Natural killer cell treated with Interleukin-12 subunit alpha and Interleukin-12 subunit beta and Interleukin-15 and Interleukin-18, amount 100 ng/mL, for 72 hours (primary cell): ENCODE measurements at places on chromosomes 3 and 15. TPM values are rescaled to one million over a fixed set of nuclear protein-coding genes. Genes with fewer than 3 reads are reported as not detected.

Gene RARRES1
- not detected for total RNA-seq

Gene IRAK2
- total RNA-seq: 78.4 TPM

Gene CGGBP1
- total RNA-seq: 81.7 TPM

GRCh38 chr3:128753715-128754114, 27.7 kb downstream of the RAB7A start:
- peaks cover 60% of the 10 kb centered on the region for H3K4me1 ChIP-seq
- no peak for DNase-seq
- H3K4me3 ChIP-seq: no peak overlapping the region
- no peaks in the 10 kb centered on the region for H3K27me3 ChIP-seq
- peaks cover 6% of the 10 kb centered on the region for H3K36me3 ChIP-seq

GRCh38 chr3:46492890-46493547, 4.8 kb upstream of the RTP3 start:
- no peaks in the 10 kb centered on the region for H3K36me3 ChIP-seq
- H3K27ac ChIP-seq: no peak overlapping the region
- no peak for DNase-seq
- no peak overlapping the region for H3K4me3 ChIP-seq

Gene UCN2
- total RNA-seq: not detected

DNA sequence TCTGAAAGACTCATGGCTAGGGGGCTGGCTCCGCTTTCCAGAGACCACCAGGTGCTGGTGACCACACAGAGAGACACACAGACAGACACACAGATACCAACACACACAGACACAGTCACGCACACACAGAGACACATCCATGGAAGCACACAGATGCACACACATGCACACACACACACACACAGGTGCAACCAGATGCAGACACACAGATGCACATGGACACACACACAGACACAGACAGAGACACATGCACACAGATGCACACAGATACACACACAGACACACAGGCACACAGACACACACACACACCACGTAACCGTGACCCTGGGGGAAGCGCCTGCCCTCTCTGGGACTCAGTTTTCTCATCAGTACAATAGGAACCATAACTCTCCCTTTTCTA, 132.2 kb downstream of the WNT7A start:
- peaks cover 32% of the 10 kb centered on the region for H3K27me3 ChIP-seq
- no peak overlapping the region for H3K27ac ChIP-seq
- no peaks in the 10 kb centered on the region for H3K4me1 ChIP-seq
- H3K4me3 ChIP-seq: no peak overlapping the region
- no peaks in the 10 kb centered on the region for H3K36me3 ChIP-seq
- DNase-seq: no peak

Gene PCOLCE2
- not detected for total RNA-seq

GRCh38 chr3:150747886-150748683, 14.9 kb downstream of the SIAH2 start:
- no peaks in the 10 kb centered on the region for H3K27me3 ChIP-seq
- H3K36me3 ChIP-seq: peaks cover 5% of the 10 kb centered on the region
- H3K27ac ChIP-seq: no peak overlapping the region
- no peak overlapping the region for H3K4me3 ChIP-seq
- peaks cover 48% of the 10 kb centered on the region for H3K4me1 ChIP-seq
- DNase-seq: no peak

DNA sequence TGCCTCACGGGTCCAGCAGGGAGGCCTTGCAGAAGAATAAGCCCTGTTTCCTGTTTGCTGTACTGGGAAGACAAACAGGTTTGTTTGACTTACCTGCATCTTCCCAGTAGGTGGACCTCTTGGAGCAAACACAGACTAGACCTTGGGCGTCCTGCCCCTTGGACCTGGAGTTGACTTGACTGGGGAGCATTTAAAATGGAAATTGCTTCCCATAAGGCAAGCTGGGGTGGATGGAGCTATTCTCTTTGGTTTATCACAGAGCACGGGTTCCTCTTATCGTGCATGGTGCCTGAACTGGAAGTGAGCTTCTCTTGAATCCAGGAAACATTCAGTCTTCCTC, 151.4 kb downstream of the RPLP1 start:
- H3K27ac ChIP-seq: no peak overlapping the region
- DNase-seq: no peak
- peaks cover 19% of the 10 kb centered on the region for H3K27me3 ChIP-seq

DNA sequence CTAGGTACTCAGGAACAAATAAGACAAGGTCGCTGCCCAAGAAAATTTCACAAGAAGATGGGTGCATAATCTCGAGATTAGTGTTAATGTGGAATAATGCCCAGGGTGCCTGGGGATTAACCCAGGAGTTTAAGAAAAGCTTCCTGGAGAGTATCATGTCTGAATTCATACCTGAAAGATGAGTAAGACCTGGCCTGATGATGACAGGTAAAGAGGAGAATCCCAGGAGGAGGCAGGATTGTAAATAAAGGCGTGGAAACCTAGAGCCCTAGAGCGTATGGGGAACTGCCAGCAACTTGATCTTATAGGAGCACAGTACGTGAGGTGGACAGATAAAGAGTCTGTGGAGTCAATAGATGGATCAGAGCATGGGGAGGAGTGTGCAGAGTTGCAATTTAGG, 43.0 kb downstream of the ARRDC4 start:
- no peaks in the 10 kb centered on the region for H3K4me1 ChIP-seq
- H3K36me3 ChIP-seq: no peaks in the 10 kb centered on the region
- no peak overlapping the region for H3K27ac ChIP-seq
- no peaks in the 10 kb centered on the region for H3K27me3 ChIP-seq
- DNase-seq: no peak
- no peak overlapping the region for H3K4me3 ChIP-seq

DNA sequence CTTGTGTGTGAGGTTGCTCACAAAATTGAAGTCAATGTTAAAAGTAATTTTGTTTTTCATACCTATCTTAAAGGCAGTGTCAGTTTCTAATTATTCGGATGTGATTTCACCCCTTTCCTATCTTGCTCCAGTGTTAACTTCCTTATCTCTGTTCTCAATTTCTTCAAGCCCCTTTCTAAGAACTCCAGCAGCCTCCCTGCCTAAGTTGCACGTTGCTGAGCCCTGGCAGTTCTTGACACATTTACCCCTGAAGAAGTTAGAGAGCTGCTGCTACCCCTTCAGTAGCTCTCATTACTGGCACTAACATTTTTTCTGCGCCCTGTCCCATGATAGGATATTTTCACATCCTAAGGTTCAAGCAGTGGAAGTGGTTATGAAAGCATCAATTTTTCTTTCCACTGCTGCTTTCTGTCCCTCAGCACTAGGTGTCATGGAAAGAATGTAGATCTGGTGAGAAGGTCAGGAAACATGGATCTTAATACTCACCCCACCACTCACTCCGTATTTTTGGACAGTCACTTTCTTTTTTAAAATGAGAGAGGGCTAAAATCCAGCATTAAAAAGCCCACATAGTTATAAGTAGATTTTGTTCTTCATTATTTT, 62.9 kb downstream of the OPA1 start:
- DNase-seq: no peak
- H3K27me3 ChIP-seq: no peaks in the 10 kb centered on the region
- H3K4me1 ChIP-seq: no peaks in the 10 kb centered on the region
- no peak overlapping the region for H3K27ac ChIP-seq
- H3K4me3 ChIP-seq: no peak overlapping the region

- no peak overlapping the region for H3K4me3 ChIP-seq
- H3K36me3 ChIP-seq: no peaks in the 10 kb centered on the region
- H3K4me1 ChIP-seq: peaks cover 6% of the 10 kb centered on the region
- H3K27me3 ChIP-seq: no peaks in the 10 kb centered on the region
- no peak for DNase-seq
Observed at GRCh38 chr3:51044982-51045381, 340.1 kb upstream of the MANF start.

DNA sequence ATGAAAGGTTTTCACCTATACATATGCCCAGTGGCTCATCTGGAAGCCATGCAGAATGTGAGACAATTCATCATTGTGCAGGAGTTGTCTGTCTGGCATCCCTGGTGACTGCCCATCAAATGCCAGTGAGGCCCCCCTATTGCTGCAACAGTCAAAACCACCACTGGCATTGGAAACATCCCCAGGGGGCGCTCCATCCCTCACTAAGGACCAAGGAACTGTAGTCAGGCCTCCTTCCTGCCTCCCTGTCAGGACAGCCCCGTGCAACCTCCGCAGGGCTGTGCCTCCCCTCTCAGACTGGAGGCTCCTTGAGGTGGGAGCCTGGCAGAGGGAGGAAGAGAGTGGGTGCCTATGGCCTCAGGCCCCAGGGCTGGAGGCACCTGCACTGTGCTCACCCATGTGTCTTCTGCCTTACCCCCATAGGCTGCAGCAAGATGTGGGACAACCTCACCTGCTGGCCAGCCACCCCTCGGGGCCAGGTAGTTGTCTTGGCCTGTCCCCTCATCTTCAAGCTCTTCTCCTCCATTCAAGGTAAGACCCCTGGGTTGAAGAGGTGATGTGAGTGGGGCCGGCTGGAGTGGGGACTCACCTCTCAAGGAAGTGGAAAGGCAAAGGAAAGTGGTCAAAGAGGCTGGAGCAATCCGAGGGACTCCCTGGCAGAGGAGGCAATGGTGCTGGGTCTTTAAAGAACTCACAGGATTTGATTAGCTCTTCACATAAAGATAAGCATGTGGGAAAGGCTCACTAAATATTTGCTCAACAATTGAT, 16.5 kb downstream of the VIPR1 start:
- H3K27ac ChIP-seq: no peak overlapping the region
- H3K4me1 ChIP-seq: no peaks in the 10 kb centered on the region
- no peak for DNase-seq
- H3K4me3 ChIP-seq: no peak overlapping the region
- H3K27me3 ChIP-seq: no peaks in the 10 kb centered on the region

DNA sequence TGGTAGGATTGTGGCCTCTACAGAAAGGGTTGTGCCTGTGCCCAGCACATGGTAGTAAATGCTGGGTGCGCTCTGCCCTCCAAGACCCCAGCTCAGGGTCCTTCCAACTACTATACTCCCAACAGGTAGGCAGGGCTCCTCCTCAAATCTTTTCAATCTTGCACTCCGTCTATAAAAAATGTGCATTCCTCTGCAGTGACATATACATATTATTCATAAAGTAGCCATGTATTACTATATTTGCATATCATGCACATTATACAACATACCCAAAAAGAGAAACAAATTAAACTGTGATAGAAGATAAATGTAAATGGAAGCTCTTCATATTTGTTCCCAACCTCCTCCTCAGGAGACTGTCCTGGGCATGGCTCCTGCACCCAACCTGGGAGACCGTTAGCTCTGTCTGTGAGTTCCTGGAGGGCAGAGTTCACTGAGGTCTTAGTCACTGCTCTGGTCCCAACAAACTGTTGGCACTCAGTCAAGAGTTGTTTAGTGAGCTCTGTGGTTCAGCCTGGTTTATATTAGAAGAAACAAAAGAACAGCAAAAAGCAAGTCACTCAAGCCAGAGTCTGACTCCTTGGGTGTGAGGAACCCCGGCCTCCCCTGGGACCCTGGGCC, 47.7 kb upstream of the GRIP2 start:
- H3K27ac ChIP-seq: no peak overlapping the region
- H3K4me3 ChIP-seq: no peak overlapping the region
- H3K4me1 ChIP-seq: no peaks in the 10 kb centered on the region
- no peaks in the 10 kb centered on the region for H3K36me3 ChIP-seq

- no peaks in the 10 kb centered on the region for H3K4me1 ChIP-seq
- no peak for DNase-seq
- H3K4me3 ChIP-seq: no peak overlapping the region
- no peaks in the 10 kb centered on the region for H3K36me3 ChIP-seq
Observed at GRCh38 chr3:191889756-191890155, 428.8 kb downstream of the PYDC2 start.

DNA sequence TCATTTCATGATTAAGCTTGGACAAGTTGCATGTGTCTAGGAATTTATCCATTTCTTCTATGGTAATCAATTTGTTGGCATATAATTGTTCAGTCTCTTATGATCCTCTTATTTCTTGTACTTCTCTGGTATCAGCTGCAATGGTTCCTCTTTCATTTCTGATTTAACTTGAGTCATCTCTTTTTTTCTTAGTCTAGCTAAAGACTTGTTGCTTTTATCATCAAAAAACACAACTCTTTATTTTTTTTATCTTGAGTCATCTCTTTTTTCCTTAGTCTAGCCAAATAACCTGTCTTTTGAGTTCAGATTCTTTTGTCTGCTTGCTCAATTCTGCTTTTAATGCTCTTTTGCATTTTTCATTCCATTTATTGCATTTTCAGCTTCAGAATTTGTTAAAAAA, 37.3 kb downstream of the UBE3A start:
- no peaks in the 10 kb centered on the region for H3K27me3 ChIP-seq
- peaks cover 39% of the 10 kb centered on the region for H3K36me3 ChIP-seq
- no peak overlapping the region for H3K4me3 ChIP-seq
- H3K4me1 ChIP-seq: peaks cover 34% of the 10 kb centered on the region
- H3K27ac ChIP-seq: no peak overlapping the region

- no peak for DNase-seq
- peaks cover 52% of the 10 kb centered on the region for H3K4me1 ChIP-seq
- H3K4me3 ChIP-seq: no peak overlapping the region
- no peak overlapping the region for H3K27ac ChIP-seq
Observed at GRCh38 chr3:66497288-66497984, 3.4 kb downstream of the LRIG1 start.

Gene SYNM
- 0.26 TPM for total RNA-seq

GRCh38 chr3:189909139-189909538, 211.6 kb downstream of the P3H2 start:
- no peaks in the 10 kb centered on the region for H3K36me3 ChIP-seq
- H3K27ac ChIP-seq: no peak overlapping the region
- H3K27me3 ChIP-seq: no peaks in the 10 kb centered on the region
- H3K4me1 ChIP-seq: no peaks in the 10 kb centered on the region

Gene ASB14
- total RNA-seq: not detected

Gene RNF111
- 57.7 TPM for total RNA-seq

GRCh38 chr3:57911593-57911992, 96.6 kb upstream of the FLNB start:
- no peak overlapping the region for H3K4me3 ChIP-seq
- H3K27ac ChIP-seq: no peak overlapping the region
- no peak for DNase-seq
- H3K4me1 ChIP-seq: no peaks in the 10 kb centered on the region
- no peaks in the 10 kb centered on the region for H3K27me3 ChIP-seq

DNA sequence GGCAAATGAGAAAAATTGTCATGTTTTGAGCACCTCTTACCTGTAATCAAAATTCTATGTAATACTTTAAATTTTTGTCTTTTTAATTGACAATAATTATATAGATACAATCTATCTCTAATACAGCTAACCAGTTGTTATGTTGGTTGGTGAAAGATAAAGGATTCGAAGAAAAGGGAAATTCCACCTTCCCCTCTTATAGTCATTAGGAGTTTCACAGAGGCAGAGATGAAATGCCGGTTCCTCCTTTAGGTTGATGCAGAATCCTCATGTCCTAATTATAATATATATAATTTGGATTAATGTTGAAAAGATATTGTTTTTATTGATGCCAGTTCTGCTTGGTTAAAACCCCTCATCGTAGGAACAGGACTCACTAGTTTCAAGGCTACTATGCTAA, 67.1 kb downstream of the LRCH3 start:
- no peaks in the 10 kb centered on the region for H3K27me3 ChIP-seq
- H3K27ac ChIP-seq: no peak overlapping the region
- peaks cover 21% of the 10 kb centered on the region for H3K4me1 ChIP-seq
- peaks cover 10% of the 10 kb centered on the region for H3K36me3 ChIP-seq
- no peak for DNase-seq

Gene PLSCR4
- total RNA-seq: not detected
